ENCODE measurements at places on chromosomes 2 and 18.

DNA sequence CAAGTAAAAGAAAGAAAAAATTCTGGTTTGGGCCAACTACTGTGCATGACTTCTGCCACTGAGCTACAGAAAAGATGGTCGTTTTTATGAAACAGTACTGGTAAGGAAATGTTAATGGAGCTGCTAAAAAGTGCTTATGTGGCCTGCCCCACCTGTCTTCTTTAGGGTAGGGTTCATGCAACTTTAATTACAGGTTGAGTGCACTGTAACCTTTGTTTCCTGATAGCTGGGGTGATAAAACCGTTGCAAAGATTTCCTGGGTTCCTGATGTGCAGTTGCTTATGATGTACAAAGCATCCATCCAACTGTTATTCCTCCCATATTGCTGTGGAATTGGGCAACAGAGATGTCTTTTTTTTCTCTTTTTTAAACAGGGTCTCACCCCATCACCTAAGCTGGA lies 34.3 kb upstream of the PUM2 start:
- DNase-seq = no peak

- no peak for DNase-seq
These were observed at the start of gene PAX3 for GRCh38 chr2:222298311-222299150. PAX3 (minus strand) TSS chr2:222298998; CDS start chr2:222298615, 383 bp downstream.

DNA sequence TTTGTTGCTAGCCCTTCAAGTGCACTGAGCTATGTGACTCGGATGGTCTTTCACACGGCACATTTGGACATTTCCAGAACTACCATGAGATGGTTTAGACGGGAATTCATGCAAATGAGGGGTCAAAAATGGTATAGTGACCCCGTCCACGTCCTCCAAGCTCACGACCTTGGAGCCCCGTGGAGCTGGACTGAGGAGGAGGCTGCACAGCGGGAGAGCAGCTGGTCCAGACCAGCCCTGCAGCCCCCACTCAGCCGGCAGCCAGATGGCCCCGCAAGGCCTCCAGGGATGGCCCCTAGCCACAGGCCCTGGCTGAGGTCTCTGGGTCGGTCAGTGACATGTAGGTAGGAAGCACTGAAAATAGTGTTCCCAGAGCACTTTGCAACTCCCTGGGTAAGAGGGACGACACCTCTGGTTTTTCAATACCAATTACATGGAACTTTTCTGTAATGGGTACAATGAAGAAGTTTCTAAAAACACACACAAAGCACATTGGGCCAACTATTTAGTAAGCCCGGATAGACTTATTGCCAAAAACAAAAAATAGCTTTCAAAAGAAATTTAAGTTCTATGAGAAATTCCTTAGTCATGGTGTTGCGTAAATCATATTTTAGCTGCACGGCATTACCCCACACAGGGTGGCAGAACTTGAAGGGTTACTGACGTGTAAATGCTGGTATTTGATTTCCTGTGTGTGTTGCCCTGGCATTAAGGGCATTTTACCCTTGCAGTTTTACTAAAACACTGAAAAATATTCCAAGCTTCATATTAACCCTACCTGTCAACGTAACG lies 88.8 kb downstream of the EPAS1 start:
- no peak for DNase-seq

- no peak for DNase-seq
These were observed 23.8 kb upstream of the ODC1 start for GRCh38 chr2:10471955-10472354.

DNA sequence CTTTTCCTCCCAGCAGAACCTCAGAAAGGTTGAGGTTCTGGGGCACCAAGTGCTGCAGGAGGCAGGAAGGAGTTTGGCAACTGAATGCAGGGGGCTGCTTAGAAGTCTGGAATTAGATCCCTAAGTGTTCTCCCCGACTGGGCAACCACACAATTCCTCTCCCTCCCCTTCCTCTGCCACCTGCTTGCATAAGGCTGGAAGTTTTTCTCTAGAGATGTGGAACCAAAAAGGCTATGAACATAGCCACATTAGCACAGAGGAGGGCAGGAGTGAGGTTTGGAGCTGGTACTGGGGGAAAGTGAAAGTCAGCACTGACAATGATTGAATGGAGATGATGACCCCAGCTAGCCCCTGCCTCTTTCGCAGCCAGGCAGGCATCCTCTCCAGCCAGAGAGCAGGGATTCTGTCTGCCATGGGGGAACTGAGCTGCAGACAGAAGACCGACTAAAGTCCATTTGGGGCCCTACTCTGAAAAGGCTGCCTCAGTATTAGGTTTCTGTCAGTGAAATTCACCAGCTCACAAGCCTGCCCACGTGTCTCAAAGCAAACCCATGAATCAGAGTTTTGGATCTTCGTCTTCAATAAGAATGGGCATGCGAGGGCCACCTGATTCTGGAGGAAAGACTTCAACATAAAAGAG lies 87.9 kb upstream of the ITGA6 start:
- DNase-seq = no peak

DNA sequence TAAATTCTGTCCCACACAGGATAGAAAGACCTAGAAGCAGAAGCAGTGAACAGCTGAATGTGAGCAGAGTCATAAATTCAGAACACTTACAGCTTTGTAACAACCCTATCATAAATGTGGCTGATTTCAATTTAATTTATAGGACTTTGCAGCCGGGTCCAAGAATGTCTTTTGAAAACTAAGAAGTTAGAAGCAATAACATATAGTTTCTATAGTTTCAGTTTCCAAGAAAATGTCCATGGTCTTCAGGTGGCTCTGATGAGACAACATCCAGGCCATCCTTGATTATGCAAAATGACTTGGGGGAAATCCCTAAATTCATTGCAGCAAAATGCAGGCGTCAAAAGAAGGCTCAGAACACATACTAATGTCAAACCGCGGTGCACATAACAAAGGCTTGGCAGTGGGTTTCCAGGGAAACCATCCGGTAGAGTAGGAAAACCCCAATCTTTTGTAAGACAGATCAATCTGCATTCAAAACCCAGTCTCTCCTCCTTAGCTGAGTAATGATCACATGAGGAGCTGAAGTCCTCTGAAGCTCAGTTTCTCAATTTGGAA lies 442.2 kb upstream of the ID2 start:
- DNase-seq = no peak

DNA sequence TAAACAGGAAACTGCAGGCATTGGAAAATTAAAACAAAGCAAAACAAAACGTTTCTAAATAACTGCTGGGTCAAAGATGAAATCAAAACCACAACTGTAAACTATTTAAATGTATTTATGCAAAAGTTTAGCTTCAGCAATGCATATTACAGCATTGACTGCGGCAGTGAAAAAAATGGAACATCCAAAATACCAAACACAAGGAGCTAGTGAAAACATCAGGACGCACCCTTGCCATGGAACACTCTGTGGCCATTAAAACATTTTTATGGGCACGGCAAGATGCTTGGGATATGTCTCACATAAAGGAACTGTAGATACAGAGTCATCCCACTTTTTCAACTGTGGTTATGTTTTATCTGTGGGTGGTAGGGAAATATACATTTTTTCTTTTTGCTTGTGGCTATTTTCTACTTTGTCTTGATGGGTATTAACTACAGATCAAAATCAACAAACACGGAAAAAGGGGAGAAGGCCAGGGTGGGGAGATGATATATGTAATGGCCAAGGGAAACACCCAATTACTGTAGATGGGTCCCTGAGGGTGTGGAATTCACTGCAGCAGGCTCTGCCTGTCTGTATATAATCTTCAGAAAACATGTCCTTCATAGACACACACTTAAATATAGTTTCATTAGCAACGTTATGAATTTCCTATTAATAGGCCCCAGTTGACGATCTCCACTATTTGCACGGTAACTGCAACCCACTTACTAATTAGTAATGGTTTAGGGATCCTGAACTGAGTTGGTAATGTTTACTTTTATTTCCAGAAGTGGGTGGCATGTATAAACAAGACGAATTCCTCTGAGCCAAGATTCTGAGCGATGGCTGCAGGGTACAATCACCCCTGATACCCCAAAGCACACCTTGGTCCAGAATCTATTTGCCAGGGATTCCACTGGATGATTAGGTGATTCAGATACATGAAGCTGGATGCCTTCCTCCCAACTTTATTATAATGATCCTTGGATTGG lies 110.5 kb downstream of the ACKR3 start:
- DNase-seq = no peak

GRCh38 chr2:37230581-37230980 lies 815 bp downstream of the CEBPZ start:
- no peak for DNase-seq
